ENCODE measurements at places on chromosomes 3 and 15.

GRCh38 chr3:38227989-38228388 lies 37.6 kb upstream of the SLC22A13 start:
- DNase-seq: no peak

DNA sequence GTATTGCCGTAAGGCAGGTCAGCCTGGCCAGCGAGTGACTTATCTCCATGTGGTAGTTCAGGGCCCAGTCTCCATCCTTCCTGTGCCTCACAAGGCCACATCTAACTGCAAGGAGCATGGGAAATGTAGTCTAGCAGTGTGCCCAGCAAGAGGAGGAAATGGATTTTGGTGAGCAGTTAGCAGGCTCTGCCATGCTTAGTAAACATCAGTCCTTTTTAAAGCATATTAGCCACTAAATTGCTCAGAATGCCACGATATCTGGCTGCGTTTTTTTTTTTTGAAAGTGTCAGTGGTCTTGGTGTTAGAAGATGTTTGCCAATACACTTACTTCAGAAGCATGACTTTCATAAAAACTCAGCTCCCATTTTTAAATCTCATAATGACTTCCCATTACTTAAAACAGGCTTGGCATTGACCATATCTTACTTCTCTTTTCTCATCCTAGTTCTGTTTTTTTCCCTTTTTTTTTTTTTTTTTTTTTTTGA lies 470.2 kb upstream of the TPRG1 start:
- DNase-seq: no peak

GRCh38 chr3:162302983-162303624 lies 806.5 kb downstream of the OTOL1 start:
- no peak for DNase-seq

- peak; percentile 13 for DNase-seq
Measured at GRCh38 chr3:126034481-126035361, 49.2 kb downstream of the SLC41A3 start.

DNA sequence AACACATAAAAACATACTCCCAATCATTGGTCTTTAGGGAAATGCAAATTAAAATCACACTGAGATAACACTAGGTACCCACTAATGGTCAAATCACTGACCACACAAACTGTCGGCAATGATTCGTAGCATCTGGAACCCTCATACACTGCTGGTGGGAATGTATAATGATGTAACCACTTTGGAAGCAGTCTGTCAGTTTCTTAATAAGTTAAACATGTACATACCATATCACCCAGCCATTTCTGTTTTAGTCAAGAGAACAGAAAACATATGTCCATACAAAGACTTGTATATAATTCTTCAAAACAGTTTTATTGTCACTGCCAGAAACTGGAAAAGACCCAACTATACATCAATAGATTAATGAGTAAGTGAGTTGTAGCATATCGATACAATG lies 63.3 kb upstream of the LRRC3B start:
- no peak for DNase-seq

GRCh38 chr3:57815036-57815435 lies 58.9 kb downstream of the SLMAP start:
- peak; percentile 65 for DNase-seq

- DNase-seq: no peak
Measured at GRCh38 chr3:162143180-162143579, 646.6 kb downstream of the OTOL1 start.

- DNase-seq: peak; percentile 75
Measured at GRCh38 chr3:46440531-46441294, 24.0 kb downstream of the LTF start.

DNA sequence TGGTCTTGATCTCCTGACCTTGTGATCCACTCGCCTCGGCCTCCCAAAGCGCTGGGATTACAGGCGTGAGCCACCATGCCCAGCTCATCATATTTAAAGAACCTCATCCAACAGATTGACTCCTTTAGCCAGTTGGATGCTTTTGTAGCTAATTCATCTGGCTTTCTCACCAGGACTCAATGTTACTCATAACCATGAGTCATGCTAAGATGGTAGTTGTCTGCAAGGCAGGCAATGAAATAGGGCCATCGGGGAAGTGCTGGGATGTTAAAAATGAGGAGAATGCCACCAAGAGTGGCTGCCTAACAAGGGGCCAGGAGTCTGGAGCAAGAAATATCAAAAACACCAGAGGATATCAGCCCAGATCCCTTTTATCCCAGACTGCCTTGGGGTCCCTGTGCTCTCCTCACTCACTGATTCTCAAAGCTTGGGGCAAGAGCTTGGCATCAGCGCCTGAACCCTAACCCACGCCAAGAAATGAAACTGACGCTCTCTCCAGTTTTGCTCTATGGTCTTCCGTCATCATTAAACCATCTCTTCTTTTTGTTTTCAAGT lies 7.4 kb upstream of the PCOLCE2 start:
- no peak for DNase-seq

DNA sequence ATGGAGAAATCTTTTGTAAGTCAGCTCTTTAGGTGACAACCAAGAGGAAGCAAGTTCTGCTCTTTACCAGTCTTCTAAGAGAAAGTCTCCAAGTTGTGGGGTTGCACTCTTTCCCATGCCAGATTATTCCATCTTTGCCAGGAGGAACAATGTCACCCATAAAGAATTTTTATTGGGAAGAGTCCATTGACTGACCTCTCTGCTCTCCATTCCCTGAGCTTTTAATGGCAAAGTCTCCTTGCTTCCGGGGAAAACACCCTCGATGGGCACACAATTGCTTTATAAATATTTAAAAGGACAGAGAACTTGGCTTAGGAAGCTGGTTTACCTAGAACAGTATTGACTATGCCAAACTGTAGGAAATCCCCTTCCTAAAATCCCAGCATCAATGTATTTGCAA lies 19.9 kb upstream of the UBE2E1 start:
- no peak for DNase-seq

GRCh38 chr15:29149738-29150075 lies 119.9 kb downstream of the NSMCE3 start:
- peak; percentile 16 for DNase-seq

- no peak for DNase-seq
Measured at GRCh38 chr3:18806633-18807032, 341.7 kb upstream of the KCNH8 start.

- DNase-seq: no peak
Measured at GRCh38 chr3:119662604-119663373, 2.4 kb upstream of the POPDC2 start.

GRCh38 chr15:26771578-26772153 lies 1.2 kb downstream of the GABRB3 start:
- no peak for DNase-seq

DNA sequence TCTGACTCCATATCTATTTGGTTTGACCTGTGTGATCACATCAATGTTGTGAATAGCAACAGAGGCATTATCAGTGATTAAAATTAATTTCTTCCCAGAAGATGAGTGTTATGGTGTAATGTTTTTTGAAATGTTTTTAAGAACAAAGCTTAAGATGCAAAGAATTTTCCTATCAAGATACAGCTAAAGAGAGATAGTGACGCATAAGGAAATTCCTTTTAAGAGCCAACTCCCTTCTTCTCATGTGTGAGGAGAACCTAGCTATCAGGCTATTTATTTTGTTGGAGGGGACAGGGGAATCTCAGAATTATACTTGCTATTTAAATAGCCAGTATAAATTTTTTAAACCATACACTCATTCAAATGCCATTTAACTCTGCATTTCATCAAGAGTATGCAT lies 71.3 kb downstream of the COL8A1 start:
- DNase-seq: no peak

GRCh38 chr3:103977417-103977816 lies 1389.3 kb upstream of the ALCAM start:
- DNase-seq: no peak

GRCh38 chr3:40875581-40875980 lies 323.7 kb upstream of the CTNNB1 start:
- no peak for DNase-seq

- no peak for DNase-seq
Measured at GRCh38 chr3:149325581-149325980, 7.9 kb downstream of the TM4SF18 start.

DNA sequence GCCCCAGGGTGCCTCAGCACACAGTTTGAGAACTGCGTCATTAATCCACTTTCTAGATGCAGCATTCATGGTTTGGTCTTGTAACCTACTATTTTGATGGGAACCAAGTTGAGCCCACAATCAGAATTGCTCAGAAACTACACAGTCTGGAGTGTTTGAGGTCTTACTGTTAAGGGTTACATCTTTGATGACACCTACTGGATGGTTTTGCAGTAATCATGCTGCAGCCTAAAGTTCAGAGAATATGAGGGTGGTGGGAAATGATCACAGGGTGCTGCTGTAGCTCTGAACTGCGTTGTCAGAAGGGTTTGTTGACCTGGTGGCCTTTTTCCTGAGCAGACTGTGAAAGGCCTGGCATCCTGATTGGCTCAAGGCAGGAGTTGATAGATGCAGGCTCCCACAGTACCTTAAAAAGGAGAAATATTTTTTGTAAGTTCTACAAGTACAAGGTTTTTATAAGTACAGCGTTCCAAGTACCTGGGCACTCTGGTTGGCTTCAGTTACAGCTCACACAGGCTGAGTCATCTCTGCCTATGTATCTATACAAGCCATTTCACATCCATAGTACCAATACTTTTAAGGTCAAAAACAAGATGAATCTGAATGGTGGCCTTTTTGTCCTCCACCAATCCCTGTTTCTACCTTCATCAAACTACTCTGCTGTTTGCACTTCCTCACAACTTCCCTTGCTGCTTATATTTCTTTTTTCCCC lies 60.5 kb upstream of the ACKR4 start:
- no peak for DNase-seq

DNA sequence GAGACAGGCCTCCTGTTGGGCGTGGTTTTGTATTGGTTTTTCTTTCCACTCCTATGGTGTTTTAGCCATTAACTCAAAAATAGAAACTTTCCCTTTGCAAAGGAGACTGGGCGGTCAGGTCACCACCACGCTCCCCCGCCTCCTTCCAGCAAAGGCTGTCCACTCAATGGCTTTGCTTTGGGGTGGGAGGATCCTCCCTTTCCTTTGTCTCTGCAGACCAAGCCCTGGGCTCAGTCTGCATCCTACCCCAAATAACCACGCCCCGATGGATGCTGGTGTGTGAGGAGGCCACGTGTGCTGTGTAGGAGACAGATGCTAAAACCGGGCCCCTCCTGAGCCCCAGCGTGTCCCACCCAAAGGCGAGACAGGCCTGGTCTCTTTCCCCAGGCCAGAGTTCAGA lies 68.5 kb downstream of the GRIP2 start:
- no peak for DNase-seq

GRCh38 chr3:122052968-122053367 lies 2.2 kb upstream of the CD86 start:
- DNase-seq: no peak

DNA sequence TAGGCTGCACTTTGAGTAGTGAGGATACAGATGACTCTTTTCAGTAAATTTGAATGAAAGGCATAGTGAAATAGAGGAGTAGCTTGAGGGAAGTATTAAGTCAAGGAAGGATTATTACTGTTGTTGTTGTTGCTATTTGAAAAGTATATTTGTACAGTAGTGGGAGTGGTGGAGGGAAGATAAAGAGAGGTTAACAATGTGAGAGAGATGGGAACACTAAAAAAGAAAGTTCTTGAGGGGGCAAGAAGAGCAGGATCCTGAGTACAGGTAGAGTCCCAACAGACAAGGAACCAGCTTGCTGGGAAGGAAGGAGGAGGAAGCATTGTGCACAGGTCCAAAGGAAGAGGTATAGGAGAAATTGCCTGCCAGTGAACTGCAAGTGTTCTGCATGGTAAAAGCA lies 75.6 kb upstream of the GOLGA8B start:
- DNase-seq: no peak

DNA sequence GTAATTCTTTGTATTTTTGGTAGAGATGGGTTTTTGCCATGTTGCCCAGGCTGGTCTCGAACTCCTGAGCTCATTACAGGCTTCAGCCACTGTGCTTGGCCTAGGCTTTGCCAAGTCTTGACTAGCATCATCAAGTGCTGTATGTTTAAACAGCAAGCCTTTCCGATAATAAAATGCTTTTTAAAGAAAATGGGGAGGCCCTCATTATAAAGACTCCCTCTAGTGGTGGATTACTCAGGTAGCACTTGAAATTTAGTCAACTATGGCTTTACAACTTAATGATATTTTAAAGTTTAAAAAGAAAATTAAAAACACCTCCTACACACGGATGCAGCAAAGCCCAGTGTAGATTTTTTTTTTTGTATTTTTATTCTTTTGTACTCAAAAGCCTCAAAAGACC lies 213.6 kb downstream of the GAP43 start:
- no peak for DNase-seq

DNA sequence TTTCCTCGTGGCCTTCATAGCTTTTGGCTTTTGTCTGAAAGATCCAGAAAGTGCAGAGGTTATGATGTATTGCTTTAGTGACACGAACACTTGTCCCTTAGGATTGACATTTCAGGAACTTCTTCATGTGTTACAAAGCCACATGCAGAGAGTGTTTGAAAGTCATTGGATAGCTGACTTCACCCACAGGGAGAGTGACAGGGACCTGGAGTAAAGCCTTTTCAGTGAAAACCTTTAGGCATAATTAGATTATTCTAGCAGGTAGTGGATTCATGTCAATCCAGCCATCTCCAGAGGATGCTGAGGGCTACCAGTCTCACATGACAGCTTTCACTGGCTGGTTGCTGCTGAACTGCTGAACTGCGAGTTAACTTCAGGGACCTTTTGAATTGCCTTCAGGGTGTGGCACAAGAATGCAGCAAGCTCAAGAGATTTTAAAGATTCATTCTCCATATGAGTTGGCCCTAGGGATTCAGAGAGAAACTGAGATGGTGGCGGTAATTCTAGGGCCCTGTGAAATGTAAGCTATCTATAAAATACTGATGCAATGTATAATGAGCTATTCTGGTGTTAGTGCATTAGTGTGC lies 267.0 kb upstream of the GOLIM4 start:
- DNase-seq: no peak

- DNase-seq: peak; percentile 80
Measured at GRCh38 chr15:63191895-63192618, 2.7 kb downstream of the RAB8B start.

GRCh38 chr15:68389936-68390817 lies 41.8 kb downstream of the ITGA11 start:
- DNase-seq: peak; percentile 64

- DNase-seq: no peak
Measured at GRCh38 chr3:17038900-17039553, 154.3 kb downstream of the PLCL2 start.

DNA sequence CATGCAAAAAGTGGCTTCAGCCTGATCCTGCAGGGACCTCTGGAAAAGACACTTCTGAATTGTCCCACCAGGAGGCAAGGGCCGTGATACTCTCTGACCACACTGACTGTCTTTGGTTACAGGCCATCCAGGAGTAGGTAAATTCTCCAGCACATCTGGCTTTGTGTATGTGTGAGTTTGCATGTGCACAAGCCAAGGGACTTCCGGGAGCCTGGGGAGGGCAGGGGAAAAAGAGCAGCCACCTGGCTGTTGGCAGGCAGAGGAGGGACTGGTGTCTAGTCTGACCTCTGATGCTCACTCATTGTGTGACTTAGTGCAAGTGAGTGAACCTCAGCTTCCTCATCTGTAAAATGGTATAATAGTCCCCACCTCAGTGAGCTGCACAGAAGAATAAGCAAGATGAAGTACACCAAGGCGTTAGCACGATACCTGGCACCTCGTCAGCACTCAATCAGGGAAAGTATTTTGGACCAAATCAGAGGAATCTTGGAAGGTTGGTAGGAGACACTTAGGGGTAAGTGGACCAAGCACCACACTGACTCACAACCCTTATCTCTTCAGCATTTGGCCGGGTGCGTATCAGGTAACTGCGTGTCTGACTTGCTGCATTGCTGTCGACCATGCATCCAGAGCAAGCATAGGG lies 19.1 kb downstream of the KLHL6 start:
- no peak for DNase-seq

All from activated CD8-positive, alpha-beta T cell treated with anti-CD3 and anti-CD28 coated beads, Interleukin-2, amount 10 ng/mL, durations not matched to agents 7 days and 5 days (primary cell).